AG10803 (cell line): ENCODE measurements at places on chromosomes 1 and 21.

GRCh38 chr1:52523376-52523775 lies 29.5 kb downstream of the TUT4 start:
- peak; percentile 26 for DNase-seq

DNA sequence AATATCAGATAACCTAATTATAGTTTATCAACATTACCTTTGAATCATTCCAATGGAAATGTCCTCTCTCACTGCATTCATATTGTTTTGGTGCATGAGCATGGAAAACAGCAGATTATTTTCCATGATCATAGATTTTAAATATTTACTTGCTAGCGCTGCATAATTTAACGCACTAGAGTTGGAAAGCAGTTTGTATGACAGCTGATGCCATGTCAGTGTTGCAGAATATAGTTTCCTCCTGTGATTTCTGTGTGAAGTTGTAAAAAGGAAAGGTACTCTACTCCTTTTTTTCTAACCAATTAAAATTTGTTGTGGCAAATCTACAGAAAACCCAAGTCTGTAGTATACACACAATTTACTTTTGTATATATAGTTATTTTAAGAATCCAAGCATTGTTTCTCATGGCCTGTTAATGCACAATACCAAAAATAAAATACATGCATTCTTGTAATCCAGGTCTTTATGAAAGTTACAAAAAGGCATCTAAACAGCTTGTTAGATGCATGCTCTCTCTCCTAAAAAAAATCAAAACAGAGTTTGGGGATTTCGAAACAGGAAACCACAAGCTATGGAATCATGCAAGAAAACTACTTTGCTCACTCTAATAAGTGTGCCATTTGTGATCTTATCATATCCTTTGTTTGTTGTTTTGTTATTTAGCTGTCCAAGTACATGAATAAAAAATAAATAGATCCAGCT lies 1.9 kb upstream of the ATG4C start:
- DNase-seq, result peak; percentile 87

DNA sequence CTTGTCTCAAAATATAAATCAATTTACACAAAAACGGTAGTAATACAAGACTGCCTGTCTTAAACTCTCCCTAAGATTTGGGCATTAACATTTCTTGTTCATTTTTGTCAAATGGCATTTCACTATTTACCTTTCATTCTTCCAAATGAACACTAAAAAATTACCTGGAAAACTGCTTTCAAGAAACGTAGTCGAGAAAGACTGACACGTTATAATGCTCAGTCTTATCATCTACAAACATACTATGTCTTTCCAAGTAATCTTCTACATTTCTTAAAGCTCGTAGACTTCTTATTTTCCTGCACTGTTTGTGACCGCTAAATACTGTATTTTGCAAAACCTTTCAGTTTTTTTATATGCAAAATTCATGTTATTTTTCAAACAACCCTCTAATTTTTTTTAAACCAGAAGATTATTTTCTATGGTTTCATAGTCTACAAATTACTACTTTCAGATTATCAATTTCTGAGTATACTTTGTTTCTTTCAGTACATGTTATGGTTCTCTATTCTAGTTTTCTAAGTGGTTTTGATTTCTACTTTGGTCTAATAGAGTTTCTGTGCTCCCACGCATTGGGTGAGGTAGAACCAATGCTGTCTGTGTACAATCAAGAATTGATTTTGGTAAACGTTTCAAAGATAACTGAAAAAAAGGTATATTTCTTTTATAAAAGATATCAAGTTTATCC lies 336.4 kb downstream of the SMYD3 start:
- DNase-seq, result no peak

- peak; percentile 78 for DNase-seq
Observed at GRCh38 chr1:59015708-59016107, 231.9 kb upstream of the JUN start.
